ENCODE measurements at places on chromosomes 16 and 17. TPM values are rescaled to one million over a fixed set of nuclear protein-coding genes. Genes with fewer than 3 reads are reported as not detected.

ITGA3 gene
- 67.3 TPM for polyA plus RNA-seq

DNA sequence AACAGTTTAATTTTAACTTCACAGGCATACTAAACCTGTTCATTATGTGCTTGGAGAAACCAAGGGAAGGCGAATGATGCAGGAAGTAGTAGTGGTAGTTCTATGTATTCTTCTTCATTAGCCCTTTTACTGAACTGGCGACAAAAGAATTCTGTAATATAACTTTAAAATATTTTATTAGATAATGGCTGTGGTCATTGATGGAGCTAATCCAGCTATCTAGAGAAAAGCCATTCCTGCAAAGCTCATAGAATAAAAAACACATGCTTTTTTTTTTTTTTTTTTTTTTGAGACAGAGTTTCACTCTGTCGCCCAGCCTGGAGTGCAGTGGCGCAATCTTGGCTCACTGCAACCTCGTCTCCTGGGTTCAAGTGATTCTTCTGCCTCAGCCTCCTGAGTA lies 23.5 kb downstream of the TANC2 start:
- no peaks in the 10 kb centered on the region for H3K4me1 ChIP-seq
- H3K36me3 ChIP-seq, result no peaks in the 10 kb centered on the region
- no peak for DNase-seq
- no peak overlapping the region for H3K4me3 ChIP-seq

GRCh38 chr17:19327031-19327783 lies 35.3 kb downstream of the B9D1 start:
- H3K27me3 ChIP-seq, result no peaks in the 10 kb centered on the region
- peak; percentile 58 for DNase-seq
- H3K27ac ChIP-seq, result no peak overlapping the region
- H3K4me3 ChIP-seq, result no peak overlapping the region
- H3K36me3 ChIP-seq, result peaks cover 1% of the 10 kb centered on the region

- peaks cover 11% of the 10 kb centered on the region for H3K27me3 ChIP-seq
- no peak overlapping the region for H3K4me3 ChIP-seq
- H3K36me3 ChIP-seq, result no peaks in the 10 kb centered on the region
- H3K27ac ChIP-seq, result no peak overlapping the region
Measured at GRCh38 chr17:37062021-37062420, 113.3 kb downstream of the AATF start.

GRCh38 chr16:85018529-85019236 lies 7.3 kb upstream of the ZDHHC7 start:
- no peak overlapping the region for H3K27ac ChIP-seq
- no peaks in the 10 kb centered on the region for H3K27me3 ChIP-seq
- H3K4me1 ChIP-seq, result no peaks in the 10 kb centered on the region
- no peak for DNase-seq
- no peaks in the 10 kb centered on the region for H3K36me3 ChIP-seq
